ENCODE measurements at places on chromosomes 4 and X.

DNA sequence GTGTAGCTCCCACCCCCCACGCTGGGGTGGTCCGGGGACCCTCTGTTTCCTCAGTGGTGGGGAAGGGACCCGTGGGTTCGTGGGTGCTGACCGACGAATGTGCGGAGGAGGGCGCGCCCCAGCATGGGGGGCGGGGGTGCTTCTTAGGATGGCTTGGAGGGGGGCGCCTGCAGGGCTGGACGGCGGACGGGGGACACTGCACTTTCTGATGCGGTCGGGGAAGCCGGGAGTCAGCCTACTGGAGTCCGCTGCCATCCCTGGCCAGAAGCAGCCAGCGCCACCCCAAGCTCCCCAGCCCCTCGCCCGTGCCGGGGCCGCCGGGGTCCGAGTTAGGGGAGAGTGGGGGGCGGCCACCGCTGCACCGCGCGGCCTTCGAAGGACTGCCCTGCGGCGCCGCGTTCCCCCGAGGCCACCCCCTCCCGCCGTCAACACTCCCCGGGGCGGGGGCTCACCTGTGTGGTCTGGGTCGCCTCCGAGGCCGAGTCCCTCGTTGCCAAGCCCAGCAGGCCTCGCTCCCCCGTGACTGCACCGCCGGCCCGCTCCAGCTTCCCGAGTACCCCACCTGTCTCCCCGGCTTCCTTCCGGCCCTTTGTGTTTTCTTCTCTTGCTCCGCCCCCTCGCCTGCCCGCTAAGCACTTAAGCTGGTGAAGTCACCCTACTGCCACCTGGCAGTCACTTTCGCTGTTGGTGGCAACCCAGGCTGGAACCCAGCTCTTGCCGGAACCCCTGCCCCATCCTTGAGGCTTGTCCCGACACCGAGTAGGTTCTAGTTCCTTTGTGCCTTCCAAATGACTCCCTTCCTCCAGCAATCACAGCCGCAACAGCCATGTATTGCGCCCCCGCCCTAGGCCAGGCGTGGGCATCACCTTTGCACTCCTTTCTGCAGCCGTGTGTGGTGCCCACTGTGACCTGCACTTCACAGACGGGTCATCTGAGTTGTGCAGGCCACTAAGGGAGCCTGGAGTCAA is at the start of gene OCIAD2:
Gene OCIAD2 (minus strand): TSS at position 569 of the 968 bp plus-strand sequence. CDS start 2,225 bp downstream, outside the sequence.
- H3K4me3 ChIP-seq = peak within 1 kb of the TSS; percentile 97
- H3K27me3 ChIP-seq = no peaks in the 10 kb centered on the region
- DNase-seq = peak; percentile 75
- peaks cover 41% of the 10 kb centered on the region for H3K4me1 ChIP-seq
- peaks cover 23% of the 10 kb centered on the region for H3K36me3 ChIP-seq

DNA sequence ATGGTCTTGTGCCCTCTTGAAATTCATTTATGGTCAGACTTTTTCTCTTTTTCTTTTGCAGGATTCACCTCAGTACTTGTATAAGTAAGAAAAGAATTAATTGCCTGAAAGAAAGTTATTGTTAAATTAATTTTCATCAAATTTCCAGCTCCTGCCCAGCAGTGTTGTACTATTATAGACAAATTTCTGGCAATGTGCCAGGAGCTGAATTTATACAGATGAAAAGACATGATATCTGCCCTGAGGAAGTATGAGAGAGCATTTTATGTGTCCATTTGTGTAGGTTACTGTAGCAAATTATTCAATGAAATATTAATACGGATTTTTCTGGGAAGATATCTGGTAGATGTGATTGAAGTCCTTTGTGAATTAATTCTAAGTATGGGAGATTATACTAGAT is 2371.5 kb upstream of the TENM3 start:
- H3K4me1 ChIP-seq = no peaks in the 10 kb centered on the region
- H3K36me3 ChIP-seq = no peaks in the 10 kb centered on the region
- no peak overlapping the region for H3K27ac ChIP-seq
- H3K27me3 ChIP-seq = no peaks in the 10 kb centered on the region
- DNase-seq = no peak
- no peak overlapping the region for H3K4me3 ChIP-seq

- H3K36me3 ChIP-seq = peaks cover 5% of the 10 kb centered on the region
- H3K27ac ChIP-seq = no peak overlapping the region
- H3K4me1 ChIP-seq = no peaks in the 10 kb centered on the region
- H3K4me3 ChIP-seq = no peak overlapping the region
- no peaks in the 10 kb centered on the region for H3K27me3 ChIP-seq
These were observed 96.0 kb upstream of the RAB40AL start for GRCh38 chrX:102840871-102841705.

GRCh38 chr4:65316534-65316933 is 353.8 kb downstream of the EPHA5 start:
- H3K4me3 ChIP-seq = no peak overlapping the region
- H3K27ac ChIP-seq = no peak overlapping the region
- DNase-seq = no peak
- no peaks in the 10 kb centered on the region for H3K36me3 ChIP-seq

GRCh38 chrX:101430457-101431078 is 22.5 kb downstream of the HNRNPH2 start:
- H3K4me1 ChIP-seq = no peaks in the 10 kb centered on the region
- H3K27me3 ChIP-seq = no peaks in the 10 kb centered on the region
- no peak overlapping the region for H3K27ac ChIP-seq
- no peak for DNase-seq

Measured in central memory CD8-positive, alpha-beta T cell (primary cell).